ENCODE measurements at places on chromosomes 2 and 18.

GRCh38 chr2:26598336-26598995 is 42.7 kb downstream of the CIB4 start:
- DNase-seq = no peak

DNA sequence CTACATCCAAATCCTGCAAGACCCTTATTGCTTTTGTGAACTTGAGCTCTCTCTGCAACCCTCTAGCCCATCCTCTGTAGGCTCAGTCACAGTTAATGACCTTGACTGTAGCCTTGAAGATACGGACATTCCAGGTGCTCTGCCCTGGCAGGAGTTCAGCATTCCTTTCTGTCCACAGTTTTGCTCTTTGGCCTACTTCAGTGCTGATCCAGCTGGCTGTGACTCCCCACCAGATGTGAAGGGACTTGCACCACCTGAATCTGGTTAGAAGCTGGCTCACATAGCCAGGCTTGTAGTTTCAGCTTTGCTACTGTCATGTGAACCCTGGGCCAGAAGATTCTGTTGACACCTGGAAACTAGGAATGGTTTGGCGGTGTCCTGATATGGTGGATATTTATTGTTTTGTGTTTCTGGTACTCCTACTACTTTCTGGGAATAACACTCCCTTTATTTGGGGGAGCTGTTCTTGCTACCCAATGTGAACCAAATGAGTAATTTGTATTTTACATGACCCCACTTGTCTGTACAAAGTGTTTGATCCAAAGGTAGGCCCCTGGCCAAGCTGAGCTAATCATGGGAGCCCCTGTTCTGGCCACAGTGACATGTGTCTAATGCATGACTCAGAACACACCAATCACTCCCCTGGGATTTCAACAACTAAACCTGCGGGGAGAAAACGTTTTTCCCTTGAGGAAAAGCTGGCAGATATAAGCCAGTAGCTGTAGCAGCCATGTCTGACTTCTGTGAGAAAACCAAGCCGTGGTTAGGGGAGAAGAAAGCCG is 73.4 kb downstream of the CDCA7 start:
- DNase-seq = no peak

DNA sequence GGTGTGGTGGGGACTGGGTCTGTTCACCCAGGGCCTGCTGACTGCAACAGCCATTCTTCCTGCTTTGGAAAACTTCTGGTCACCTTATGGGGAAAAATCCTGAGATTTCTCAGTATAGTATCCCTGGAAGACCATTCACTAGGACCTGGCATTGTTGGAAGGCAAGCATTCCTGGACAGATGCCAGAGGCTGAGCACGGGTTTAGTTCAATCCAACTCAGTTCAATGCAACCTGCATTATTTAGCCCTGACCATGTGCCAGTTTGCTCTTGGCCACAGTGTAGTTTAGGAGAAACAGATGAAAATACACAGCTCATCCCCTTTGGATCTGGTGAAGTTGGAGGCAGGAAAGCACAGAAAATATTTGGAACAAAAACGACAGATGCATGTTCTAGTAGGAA is 95.9 kb downstream of the LPIN1 start:
- DNase-seq = no peak

GRCh38 chr2:42055573-42056514 is 8.0 kb downstream of the PKDCC start:
- no peak for DNase-seq
